Right hindlimb (tissue), 1 donor: ENCODE measurements at places on chromosomes 6 and 20.

GRCh38 chr6:37369321-37370201, 15.8 kb downstream of the RNF8 start:
- no peak for DNase-seq

DNA sequence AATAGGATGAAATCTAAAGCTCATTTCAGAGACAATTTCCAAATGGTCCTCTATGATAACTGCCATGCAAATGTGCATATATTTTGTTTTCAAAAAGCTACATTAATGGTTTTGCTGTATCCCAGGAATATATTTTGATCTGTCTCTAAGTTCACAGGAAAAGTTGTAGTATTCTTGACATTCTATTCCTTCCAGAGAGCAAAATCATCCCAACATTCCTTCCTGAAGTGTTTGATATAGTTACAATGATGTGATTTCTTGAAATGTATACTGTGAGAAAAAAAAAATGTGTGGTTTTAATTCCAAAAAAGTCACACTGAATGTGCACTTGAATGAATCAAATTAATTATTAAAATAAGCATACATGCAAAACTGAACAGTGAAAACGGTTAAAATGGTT, 996.0 kb upstream of the CITED2 start:
- no peak for DNase-seq

DNA sequence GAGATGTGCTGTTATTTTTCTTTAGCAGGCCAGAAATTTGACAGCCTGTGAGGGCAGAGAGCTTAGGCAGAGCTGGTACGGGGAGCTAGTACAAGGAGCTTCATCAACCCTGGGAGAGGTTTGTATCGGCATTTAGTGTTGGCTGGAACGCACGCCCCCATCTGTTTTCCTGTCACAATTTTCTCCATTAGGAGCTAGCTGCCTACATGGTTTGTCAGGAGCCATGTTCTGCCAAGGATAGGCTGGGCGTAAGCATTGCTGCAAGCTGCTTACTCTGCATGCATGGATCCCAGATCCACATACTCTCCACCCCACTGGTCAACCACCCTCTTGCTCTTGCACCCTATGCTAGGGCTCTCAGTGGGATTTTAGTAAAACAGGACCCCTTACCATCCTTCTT, 449.0 kb upstream of the CHD6 start:
- DNase-seq, result no peak

DNA sequence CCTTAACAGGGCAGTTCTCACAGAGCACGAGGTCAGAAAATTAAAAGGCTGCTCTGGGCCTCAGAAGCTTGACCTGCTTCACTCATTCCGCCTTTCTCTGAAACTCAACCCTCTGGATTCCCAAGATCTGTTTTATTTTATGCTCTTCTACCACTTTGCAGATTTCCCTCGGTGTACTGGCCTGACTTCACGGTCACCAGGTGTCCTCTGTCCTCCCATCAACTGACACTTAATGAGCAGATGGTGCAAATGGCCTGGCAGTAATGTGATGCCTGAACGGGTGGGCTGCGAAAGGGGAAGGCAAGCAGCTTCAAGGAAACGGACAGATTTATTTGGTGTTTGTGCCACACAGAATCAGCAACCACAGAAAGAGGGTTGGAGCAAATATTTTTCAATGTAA, 169.7 kb upstream of the TFAP2D start:
- peak; percentile 21 for DNase-seq

DNA sequence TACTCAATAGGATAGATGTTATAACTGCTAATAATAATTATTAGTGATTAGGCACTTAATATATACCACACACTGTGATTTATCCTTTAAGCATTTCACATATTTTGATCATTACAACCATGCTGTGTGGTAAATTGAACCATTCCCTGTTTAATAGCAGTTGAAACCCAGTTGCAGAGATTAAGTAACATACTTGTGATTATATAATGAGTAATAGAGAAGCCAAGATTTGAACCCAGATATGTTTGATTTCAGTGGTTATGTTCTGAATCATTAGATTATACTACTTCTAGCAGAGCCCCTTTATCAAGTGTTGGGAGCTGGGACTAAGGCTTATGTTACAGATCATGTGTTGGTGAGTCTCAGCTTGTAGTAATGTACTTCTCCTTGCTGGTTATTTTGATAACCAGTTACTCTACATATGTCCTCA, 44.1 kb downstream of the STK4 start:
- no peak for DNase-seq

DNA sequence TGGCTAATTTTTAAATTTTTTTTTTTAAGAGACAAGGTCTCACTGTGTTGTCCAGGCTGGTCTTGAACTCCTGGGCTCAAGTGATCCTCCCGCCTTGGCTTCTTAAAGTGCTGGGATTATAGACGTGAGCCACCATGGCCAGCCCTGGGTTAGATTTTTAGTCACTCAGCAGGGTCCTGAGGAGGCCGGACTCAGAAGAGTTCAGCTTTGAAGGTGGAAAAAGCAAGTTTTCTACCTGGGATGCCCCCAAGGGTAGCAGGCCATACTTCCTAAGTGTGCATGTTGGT, 44.2 kb downstream of the FGD2 start:
- no peak for DNase-seq

DNA sequence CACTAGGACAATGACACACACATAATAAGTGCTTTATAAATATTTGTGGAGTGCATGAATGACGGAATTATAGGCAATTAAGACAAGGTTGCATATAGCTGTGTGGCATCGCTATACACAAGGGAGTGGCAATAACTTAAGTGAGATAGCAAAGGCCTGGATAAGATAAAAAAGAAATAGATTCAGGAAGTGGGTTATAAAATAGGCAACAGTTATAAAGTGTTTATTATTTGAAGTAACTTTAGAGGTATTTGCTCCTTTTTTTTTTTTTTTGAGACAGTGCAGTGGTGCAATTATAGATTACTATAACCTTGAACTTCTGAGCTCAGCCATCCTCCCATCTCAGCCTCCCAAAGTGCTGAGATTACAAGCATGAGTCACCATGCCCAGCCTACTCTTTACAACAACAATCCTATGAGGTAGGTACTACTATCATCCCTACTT, 75.9 kb upstream of the LOC128125822 start:
- DNase-seq, result no peak

- DNase-seq, result no peak
These were observed 287.3 kb upstream of the PLN start for GRCh38 chr6:118260833-118261232.
